ENCODE measurements at places on chromosomes 5 and 9.

DNA sequence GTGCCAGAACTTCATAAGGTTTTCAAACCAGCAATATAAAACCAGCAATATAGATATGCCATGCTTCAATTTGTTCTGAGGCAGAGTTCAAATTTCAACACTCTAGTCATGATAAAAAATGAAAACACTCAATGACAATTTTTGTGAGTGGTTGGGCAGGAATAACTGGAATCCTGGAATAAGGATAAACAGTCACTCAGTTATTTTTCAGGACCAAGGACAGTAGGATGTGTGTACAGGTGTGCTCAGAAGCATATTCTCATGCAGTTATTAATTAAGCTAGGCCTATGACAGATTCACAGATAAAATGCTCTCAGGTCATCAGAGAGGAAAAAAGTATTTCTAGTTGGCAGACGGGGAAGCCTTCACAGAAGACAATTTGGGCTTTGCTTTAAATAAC is 117.3 kb upstream of the PPP2R2B start:
- no peak for DNase-seq

GRCh38 chr5:42612750-42613366 is 143.8 kb upstream of the CCDC152 start:
- DNase-seq = no peak

DNA sequence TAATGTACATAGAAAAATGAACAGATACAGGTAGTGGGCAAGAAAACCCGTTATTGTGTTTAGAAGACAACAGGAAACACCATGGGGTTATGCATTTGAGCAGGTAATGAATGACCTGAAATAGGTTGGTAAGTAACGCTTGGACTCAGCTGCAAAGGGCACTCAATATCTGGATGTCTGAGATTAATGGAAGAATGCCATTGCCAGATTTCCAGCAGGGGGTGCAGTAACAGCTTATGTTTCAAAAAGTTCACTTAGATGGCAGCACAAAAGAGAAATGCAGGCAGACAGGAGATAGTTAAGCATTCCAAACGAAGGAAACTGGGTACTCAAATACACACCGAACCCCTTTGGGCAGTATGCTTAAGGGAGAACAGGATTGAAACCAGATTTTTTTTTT is 285.5 kb upstream of the VLDLR start:
- DNase-seq = no peak

- no peak for DNase-seq
Observed at GRCh38 chr5:131794586-131794985, 2.2 kb downstream of the FNIP1 start.

- no peak for DNase-seq
Observed at GRCh38 chr5:131786036-131786435, 10.8 kb downstream of the FNIP1 start.

DNA sequence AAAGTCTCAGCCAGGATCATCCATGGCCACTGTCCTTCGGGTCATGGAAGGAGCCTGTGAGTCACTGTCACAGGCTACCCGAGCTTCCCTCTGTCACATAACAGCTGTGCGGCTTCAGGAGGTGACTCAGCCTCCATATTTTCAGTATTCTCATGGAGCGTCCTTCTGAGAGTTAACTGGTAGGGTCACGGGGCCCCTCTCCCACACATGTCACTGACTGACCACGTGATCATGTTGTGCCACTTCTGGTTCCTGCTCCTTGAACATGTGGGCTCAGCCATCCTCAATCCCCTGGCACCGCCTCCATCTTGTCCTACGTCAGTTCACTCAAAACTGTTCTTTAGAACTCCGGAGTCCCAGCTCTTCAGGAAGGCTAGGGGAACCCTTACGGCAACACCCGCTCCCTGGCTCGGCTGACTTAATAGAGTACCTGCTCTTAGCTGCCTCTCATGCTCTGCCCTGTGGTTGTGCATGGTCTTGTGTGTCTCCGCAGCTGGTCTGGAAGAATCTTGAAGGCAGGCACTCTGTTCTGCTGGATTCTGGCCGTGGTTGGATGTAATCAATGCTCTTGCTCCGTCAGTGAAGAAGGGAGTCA is 182.8 kb downstream of the ICE1 start:
- DNase-seq = no peak

DNA sequence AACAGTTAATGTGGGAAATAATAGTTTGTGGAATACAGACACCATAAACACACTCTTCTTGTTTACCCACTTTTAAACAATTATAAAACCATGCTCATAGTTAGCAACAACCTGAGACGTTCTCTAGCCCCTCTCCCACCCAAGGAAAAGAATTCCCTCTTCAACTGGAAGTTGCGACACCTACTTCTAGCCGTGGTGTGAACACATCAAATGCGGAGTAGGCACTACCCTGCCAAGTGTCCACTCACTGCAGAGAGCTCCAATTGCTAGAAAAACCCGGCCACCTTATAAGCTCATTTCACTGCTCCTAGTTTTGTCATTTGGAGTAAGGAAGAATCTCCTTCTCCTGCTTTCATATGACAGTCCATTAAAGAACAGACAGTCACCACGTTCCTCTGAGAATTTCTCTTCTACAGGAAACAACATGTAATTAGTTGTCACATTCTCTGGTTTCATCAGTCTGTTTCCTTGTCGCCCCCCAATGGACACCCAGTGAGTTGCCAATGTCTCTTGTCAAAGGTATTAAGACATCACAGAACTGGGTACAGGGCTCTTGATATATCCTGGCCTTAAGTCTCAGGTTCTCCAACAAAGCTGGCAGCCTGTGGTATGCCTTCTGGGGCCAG is 47.3 kb downstream of the PRLR start:
- no peak for DNase-seq

DNA sequence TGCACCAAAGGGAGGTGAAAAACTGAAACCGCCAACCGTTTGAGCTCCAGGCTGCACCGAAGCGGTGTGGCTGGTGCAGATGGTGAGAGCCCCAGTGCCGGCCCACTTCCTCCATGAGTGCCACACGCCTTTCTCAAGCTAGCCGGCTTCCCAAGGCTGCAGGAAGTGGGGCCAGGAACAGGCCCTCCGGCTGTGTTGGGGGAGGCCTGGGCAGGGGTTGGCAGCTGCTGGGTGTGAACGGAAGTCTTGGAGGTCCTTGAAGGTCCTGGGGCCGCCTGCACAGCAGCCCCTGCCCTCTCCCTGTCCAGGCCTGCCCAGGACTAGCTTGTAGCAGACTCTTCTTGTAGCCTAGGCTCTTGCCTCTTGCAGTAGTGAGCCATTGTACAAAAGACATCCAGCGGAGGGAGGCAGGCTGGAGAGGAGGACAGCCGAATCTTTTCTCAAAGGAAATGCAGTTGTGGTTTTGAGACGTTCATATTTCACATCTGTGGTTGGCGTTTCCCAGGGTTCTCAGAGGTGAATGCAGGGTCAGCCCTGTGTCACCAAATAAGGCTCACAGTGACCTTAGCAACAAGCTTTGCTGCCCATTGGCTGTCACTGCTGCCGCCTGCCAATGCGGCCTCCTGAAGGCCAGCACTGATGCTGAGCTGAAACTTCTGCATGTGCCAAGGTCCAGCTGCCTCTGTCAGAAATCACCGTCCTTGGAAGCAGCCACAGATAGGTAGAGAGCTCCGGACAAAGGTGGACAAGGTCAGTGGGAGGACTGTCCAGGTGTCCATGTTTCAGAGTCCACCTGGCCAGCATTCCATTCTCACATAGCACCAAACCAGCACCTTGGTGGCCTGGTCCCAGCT is 23.9 kb downstream of the IRF1 start:
- DNase-seq = no peak
